Left renal pelvis (tissue), 4 donors: ENCODE measurements at places on chromosomes 12 and 14. TPM values are rescaled to one million over a fixed set of nuclear protein-coding genes. Genes with fewer than 3 reads are reported as not detected.

Gene SYT10
- 1.1 TPM for polyA plus RNA-seq

Gene SPATA7
- 19.3 TPM for polyA plus RNA-seq

Gene KRT83
- polyA plus RNA-seq: not detected

Gene PITPNM2
- 6.4 TPM for polyA plus RNA-seq

Gene EPS8
- polyA plus RNA-seq: 62.2 TPM

Gene RAD9B
- polyA plus RNA-seq: 1.1 TPM

Gene IL26
- not detected for polyA plus RNA-seq

Gene NOVA1
- 31.9 TPM for polyA plus RNA-seq

- DNase-seq: no peak
Measured at GRCh38 chr14:71005076-71005475, 97.8 kb downstream of the PCNX1 start.

GRCh38 chr14:23115039-23115731 lies 3.9 kb downstream of the CEBPE start:
- DNase-seq: no peak

DNA sequence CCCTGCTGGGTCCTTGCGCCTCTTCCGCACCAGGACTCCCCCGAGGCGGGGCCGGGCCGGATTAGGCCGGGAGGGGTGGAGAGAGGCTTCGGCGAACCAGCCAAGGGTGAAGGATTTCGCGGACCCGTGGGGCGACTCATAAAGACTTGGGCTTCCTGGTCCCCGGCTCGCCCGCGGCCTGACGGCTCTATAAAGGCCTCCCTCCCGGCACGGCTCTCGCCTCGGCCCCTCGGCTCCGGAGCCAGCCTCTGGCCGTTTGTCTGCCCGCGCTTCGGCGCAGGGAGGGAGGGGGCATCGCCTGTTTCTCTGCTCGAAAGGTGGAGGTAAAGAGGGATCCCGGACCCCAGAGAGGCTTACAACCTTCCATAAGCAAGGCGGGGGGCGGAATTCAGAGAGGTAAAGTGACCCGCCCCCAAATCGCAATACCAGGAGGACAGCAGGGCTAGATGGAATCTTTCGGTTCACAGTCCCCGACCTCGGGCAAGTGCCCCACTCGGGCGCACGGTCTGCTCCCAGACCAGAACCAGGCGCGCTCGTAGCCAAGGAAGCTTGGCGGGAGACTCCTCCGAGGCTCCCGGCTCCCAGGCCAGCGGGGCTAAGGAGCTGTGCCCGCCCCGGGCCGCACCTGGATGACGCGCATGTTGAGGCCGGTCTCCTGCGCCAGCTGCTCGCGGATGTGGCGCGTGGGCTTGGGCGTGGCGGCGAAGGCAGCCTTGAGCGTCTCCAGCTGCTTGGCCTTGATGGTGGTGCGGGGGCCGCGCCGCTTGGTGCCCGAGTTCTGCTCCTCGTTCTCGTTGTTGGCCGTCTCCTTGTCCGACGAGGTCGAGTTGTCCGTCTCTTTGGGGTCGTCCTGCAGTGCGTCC lies 3.9 kb downstream of the LHX5 start:
- no peak for DNase-seq

DNA sequence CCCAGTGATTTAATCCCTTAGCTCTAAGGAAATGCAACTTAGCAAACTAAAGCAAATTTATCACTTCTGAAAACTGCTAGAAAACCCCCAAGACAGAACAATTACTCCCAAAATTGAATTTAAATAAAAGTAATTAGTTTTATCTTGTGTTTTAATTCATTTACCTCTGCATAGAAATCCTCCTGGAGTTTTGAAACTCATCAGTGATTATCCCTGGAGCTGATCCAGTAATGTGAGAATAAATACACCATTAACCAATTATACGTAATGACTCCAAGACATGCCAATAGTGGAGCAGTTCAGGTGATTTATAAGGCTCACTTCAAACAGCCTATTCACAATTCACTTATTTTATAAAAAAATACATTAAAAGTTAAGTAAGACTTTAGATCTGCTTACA lies 855.3 kb upstream of the FLRT2 start:
- no peak for DNase-seq

- no peak for DNase-seq
Measured at GRCh38 chr14:73567951-73568885, 795 bp upstream of the ACOT2 start.

DNA sequence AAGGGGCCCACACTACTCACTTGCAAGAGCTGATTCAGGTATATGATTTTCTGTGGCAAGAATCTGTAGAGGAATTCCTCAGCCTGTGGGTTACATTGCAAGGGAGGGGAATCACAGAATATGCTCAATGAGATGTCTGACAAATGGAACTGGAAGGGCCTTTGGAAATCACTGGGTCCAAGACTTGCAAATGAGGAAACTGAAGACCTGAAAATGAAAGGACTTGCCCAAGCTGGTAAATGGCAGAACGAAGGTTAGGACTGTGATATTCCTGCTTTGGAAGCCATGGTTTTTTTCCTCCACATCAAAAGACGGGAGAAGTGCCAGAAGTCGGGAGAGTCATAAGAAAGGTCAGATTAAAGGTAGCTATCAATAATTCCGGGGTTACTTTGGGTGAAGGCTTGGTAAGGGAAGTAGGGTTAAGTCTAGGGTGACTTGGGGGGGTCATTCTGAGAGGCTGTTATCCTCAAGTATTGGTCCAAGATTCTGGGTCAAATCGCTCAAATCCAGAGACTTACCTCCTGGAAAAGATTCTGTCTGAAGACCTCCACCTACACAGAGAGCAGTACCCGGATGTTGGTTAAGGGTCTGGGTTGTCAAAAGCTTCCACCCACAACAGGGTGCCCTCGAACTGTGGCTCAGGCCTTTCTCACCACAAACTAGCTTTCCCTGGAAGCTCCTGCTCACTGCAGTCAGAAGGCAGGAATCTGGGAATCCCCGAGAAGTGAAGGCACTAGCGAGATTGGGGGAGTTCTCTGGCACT lies 539 bp downstream of the PSME2 start:
- no peak for DNase-seq

DNA sequence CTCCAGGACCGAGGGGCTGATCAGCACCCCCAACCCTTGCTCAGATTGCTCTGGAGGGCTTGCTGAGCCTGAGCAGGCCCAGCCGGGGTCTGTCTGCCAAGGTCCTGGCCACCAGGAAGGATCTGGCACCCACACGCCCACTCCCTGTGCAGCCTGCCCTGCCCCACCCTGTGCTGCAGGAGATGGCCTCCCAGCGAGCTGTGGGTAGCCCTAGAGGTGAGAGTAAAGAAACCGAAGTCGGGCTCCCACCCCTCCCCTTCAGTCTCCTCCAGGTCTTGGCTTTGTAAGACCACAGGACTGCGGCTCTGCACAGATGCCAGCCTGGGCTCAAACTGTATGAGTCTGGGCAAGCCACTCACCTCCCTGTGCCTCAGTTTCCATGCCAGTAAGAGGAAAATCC lies 307.8 kb downstream of the BCL11B start:
- no peak for DNase-seq

DNA sequence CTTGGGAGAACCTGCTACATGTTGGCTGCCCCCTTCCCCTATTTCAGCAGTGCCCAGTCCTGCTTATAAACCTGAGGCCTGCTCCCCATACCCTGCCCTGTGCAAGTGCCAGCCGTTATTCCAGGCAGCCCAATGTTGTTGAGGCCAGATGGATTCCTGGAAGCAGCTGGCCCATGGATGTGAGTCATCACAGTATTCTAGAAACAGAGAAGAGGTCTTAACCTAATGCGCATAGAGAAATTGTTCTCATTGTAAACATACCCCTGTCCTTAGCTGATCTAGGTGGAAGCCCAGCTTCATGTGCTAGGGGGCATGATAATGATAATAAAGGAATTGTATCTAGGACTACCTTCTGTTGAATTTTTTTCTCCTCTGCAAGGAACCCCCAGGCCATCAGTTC lies 69.7 kb downstream of the TSPAN11 start:
- no peak for DNase-seq

GRCh38 chr12:5567016-5567725 lies 135.3 kb downstream of the NTF3 start:
- no peak for DNase-seq

DNA sequence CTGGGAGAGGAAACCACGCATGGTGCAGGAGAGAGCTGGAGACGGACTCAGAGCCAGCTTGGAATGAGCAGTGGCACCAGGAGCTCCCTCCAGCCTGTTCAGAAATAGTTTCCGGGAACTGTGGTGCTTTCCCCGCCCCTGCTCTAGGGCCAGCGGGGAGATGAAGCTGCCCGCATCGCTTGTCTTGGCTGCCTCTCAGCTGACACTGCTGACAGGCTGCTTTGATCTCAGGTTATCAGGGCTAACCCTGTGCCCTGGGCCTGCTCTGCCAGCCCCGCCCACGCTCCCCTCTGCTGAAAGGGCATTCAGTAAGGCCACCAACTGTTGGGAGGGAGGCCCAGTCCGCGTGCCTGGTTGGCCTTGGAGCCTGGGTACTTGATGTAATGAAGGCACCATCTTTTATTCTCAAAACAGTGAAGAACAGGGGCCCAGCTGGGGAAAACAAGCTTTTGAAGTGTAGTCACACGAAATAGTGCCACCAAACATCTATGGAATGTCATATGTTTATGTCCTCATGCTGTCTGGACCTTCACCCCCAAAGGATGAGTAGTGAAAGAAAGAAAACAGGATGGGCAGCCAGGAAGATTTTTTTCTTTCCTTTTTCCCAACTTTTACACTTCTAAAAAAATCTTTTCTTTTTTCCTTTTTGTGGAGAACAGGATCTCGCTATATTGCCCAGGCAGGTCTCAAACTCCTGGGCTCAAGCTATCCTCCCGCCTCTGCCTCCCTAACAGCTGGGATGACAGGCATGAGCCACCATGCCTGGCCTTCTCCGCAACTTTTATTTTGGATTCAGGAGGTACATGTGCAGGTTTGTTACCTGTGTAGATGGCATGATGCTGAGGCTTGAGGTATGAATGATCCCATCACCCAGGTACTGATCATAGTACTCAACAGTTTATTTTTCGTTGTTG lies 115.9 kb upstream of the TBX3 start:
- no peak for DNase-seq

- DNase-seq: no peak
Measured at GRCh38 chr12:68225576-68226476, at the start of gene IL26. IL26 (minus strand) TSS chr12:68225810; CDS start chr12:68225756, 54 bp downstream.

GRCh38 chr12:97560350-97560749 lies 97.7 kb downstream of the RMST start:
- no peak for DNase-seq

GRCh38 chr12:43294147-43294546 lies 257.9 kb downstream of the ADAMTS20 start:
- DNase-seq: no peak

DNA sequence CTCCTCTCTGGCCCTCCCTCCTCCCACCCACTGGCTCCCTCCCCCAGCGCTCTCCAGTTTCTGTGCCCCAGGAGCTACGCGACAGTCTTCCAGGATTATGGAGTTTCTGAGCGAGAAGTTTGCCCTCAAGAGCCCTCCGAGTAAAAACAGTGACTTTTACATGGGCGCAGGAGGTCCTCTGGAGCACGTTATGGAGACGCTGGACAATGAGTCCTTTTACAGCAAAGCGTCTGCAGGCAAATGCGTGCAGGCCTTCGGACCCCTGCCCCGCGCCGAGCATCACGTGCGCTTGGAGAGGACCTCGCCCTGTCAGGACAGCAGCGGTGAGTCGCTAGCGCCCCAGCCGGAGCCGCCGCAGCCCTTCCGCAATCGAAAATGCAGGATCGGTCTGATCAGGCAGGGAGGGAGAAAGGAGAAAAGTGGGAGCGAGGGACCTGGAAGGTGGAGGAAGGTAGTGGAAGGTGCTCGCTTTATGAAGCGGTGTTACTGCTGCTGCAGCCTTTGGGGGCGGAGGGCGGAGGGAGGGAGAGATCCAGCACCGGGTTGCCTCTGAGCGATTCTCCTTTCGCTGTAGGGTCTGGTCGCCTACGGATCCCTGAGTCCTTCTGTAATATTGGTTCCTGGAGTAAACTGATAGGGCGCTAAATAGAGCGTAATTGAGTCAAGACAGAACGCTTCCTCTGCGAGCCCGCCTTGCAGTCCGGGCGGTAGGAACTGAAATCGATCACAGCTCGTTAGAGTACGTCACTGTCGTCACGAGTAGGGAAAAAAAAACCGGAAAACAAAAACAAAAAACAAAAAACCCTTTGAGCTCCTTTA lies at the start of gene ALX1:
ALX1 (plus strand) TSS at position 56 of the 819 bp plus-strand sequence; CDS start at position 98, 42 bp downstream.
- peak; percentile 70 for DNase-seq

GRCh38 chr14:69475194-69475818 lies 9.2 kb upstream of the PLEKHD1 start:
- DNase-seq: no peak

- DNase-seq: no peak
Measured at GRCh38 chr12:94305130-94305957, 154.3 kb downstream of the CEP83 start.

- DNase-seq: no peak
Measured at GRCh38 chr12:107568718-107569117, 116.9 kb upstream of the PWP1 start.

DNA sequence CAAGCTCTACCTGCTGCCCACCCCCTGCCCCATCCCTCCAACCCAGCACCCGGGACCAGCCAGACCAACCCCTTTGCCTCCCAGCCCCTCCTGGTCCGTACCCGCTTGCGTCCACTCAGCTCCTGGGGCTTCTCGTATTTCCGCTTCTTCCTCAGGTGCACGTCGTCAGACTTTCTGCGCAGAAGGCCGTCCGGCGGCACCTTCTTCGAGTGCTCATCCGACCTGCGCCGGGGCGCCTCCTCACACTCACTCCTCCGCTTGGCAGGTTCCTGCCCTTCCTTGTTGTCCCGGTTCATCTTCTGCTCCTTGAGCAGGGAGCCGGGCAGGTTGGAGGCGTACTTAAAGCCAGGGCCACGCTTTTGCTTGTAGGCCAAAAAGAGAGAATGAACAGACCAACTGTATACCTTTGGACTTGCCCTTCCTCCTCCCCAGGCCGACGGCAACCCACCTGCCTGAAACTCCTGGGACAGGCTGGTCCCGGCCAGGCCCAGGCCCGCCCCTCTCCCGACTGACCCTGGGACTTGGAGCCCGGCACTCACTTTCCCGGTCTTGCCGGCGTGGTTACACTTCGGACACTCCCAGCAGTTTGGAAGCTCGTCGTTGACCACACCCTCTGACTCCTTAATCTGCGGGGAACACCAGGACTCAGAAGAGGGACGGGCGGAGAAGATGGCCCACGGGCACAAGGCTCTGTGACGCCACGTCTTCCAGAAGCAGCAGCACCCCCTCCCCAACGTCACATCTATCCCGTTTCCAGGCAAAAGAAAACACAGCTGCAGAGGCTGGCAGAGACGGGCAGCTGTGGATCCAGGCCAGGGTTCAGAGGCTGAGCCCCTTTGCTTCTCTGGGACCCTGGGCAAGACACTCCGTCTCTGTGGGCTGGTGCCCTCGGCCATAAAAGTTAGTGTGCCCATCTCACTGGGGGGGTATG lies 44.3 kb downstream of the RNF34 start:
- no peak for DNase-seq

- DNase-seq: no peak
Measured at GRCh38 chr12:11916771-11917170, 154.0 kb upstream of the BCL2L14 start.

DNA sequence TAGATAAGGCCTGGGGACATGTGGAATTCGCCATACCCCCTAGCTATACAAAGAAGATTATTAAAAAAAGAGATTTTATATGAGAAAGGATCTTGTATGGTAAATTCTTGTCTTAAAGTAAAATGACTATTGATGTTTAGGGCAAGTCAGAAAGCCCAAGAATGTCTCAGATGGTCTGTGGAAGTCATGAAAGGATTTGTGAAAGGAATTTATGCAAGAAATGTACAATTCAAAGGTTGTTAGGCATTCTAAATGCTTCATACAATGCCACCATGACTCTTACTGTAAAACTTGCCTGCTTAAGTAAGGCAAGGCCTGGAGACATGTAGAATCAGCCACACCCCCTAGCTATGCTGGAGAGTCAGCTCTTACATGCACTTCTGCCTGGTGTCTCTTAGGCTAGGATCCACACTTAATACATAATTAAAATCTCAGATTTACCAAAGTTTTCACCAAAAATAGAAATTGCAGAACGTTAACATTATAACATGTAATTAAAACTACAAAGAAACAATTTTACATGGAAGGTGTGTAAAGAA lies 8.9 kb upstream of the ETNK1 start:
- DNase-seq: no peak
